Naive thymus-derived CD8-positive, alpha-beta T cell (primary cell): ENCODE measurements at places on chromosomes 7 and 10.

- DNase-seq, result no peak
These were observed 2.3 kb upstream of the PAPSS2 start for GRCh38 chr10:87657371-87657770.

DNA sequence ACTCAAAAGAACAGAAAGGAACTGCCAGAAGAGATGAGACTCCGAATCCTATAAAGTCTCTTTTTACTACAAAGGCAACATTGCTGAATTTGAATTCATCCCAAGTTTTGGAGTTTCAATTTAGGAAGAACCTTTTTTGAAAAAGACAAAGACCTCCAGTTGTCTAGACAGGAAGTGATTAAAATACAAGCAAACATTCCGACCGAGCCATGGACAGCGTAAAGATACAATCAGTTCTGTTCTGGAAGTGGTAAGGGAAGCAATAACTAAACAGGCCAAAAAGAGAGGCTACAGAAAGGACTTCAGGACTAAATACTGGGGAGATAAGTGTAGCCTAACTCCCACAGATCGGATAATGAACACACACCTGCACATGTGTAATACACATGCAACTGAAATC, 101.0 kb downstream of the SMURF1 start:
- DNase-seq, result no peak

DNA sequence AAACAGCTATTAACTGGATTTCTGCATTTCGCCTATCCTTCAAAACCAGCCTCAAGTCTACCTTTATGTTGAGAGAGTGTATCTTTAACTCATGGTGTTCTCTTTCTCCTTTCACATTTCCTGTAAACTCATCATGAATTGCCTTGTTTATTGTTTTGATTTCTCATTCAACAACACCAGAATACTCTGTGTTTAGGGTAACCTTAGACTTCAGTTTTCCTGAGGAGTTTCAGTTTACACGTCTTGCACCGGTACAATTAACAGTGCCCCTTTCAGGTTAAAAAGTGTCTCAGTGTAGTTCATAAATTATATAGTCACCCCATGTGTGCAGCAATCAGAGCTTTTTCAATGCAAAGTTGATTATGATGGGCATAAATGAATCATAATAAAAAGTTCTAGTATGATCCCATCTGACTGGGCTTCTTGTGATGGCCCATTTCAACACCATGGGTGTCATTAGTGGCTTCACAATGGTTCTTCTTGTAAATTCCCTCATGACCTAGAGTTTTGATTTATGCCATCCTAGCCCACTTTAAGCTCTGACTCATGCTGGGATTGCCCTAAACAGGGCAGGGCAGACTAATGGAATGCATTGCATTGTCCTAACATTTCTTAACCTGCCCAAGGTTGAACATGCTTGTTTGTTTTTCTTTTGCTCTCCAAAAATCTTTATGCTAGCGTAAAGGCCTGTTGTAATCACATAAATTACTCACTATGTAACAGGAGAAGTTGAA, 22.0 kb downstream of the ITGB8 start:
- DNase-seq, result no peak

- no peak for DNase-seq
These were observed 21.1 kb upstream of the PFKP start for GRCh38 chr10:3046210-3046779.

- no peak for DNase-seq
These were observed 68.2 kb downstream of the PFKFB3 start for GRCh38 chr10:6270951-6271350.

GRCh38 chr10:127048630-127049029, 143.4 kb downstream of the DOCK1 start:
- DNase-seq, result no peak

GRCh38 chr10:64071218-64071617, 550.0 kb downstream of the REEP3 start:
- no peak for DNase-seq

DNA sequence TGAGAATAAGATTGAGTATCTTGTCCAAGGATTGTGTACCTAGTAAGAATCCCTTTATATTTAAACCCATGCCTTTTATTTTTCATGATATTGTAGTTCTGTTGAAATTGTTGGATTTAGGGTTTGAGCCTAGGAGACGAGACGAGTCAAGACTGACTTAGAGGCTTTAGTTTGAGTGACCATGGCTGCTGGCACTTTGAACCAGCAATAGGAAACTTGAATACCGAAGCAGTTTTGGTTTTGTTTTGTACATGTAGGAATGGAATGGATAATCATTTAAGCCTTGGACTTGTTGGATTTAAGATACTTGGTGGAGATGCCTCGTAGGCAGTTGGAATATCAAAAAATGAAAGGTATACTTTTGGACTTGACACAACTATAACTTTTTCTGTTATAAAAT, 229.0 kb downstream of the BICC1 start:
- no peak for DNase-seq

- DNase-seq, result no peak
These were observed 52.6 kb downstream of the MRC1 start for GRCh38 chr10:17861760-17862159.

DNA sequence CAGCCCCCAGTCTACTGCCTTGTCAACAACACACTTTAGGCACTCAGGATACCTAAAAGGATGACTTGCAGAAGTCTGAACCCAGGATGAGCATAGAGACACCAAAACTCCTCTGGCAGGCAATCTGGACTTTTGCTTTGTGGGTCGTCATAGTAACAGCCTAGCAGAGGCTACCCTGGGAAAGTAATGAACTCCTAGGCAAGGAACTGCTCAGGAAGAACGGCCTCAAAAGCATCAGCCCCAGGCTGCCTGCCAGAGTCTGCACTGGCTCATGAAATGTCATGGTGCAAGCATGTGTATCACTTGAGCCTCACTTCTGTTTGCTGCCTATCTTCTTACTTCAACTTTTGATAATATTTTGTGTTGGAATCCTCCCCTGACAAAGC, 715.1 kb downstream of the GRID1 start:
- no peak for DNase-seq

- DNase-seq, result no peak
These were observed 48.4 kb upstream of the INPP5A start for GRCh38 chr10:132489053-132489703.

- DNase-seq, result no peak
These were observed 14.9 kb upstream of the PLEKHS1 start for GRCh38 chr10:113736576-113736975.

GRCh38 chr10:112946649-112947048, 3.4 kb upstream of the TCF7L2 start:
- no peak for DNase-seq

- DNase-seq, result no peak
These were observed 498.9 kb downstream of the RPS24 start for GRCh38 chr10:78532480-78533042.
